ENCODE measurements at places on chromosomes 7 and 10.

DNA sequence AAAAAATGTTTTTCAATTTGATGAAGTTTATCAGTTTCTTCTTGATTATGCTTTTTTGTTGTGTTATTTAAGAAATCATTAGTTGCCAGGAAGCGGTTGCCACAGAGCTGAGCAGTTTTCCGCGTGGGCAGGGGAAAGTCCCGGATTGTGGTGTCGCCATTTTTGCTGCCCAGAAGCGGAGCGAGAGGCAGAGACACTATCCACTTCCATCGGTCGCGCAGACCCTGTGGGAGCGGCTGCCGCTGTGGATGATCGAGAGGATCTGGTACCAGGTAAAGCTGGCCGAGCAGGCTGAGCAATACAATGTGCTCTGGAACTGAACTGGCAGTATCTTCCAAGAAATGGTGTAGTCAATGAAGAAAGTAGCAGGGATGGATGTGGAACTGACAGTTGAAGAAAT lies 119.8 kb downstream of the ZNF736 start:
- DNase-seq = no peak

DNA sequence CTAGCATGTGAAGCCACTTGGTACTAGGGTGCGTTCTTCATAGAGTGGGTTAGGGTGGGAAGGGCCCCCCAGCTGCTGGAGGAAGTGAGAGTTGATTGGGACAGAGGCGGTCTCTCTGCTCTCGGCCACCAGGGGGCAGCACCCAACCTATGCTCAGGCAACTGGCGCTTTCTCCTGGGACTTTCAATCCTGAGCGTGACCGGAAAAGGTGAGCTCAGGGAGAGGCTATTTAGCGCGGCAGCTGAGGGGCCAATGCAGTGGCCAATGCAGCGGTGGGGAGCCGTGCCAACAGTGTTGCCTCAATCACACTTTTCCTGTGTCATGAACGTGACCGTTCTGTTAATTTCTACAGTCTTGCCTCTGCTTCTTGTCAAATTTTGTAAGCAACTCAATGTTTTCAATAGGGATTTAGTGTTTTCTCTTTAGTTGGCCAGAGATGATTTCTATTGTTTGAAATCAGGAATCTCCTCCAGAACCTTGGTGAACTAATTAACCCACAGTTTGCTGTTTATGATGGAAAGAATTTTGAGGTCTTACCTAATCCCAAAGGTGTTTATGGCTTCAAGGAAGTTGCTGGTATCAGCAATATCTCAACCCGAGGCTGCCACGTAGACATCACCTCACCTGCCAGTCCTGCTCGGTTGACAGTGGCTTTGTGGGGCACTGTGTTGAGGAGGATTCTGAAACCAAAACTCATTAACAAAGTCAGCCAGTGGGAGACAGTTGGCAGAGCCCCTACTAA lies 67.9 kb upstream of the PDZD8 start:
- peak; percentile 52 for DNase-seq

DNA sequence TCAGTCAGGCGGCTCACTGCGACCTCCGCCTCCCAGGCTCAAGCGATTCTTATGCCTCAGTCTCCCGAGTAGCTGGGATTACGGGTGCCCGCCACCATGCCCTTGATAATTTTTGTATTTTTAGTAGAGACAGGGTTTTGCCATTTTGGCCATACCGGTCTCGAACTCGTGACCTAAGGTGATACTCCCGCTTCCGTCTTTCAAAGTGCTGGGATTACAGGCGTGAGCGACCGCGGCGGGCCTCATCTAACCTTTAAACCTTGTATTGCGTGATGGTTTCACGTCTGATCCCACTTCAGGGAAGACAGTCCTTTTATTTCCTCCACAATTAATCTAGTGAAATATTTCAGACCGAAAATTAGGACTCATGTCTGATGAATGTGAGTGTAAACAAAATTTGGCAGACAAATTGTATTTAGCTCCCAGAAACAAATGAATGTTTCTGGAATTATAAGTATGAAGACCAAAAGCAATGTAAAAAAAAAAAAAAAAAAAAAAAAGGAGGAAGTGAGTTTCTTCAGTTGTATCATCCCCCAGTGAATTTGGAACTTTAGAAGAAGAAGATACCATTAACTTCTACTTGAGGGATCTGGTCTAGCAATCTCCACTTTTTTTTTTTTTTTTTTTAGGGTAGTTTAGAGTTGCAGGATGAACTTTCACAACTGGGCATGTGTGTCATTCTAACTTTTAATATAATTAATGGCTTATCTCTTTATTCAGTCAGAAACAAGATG lies 1.6 kb downstream of the NUP42 start:
- no peak for DNase-seq

DNA sequence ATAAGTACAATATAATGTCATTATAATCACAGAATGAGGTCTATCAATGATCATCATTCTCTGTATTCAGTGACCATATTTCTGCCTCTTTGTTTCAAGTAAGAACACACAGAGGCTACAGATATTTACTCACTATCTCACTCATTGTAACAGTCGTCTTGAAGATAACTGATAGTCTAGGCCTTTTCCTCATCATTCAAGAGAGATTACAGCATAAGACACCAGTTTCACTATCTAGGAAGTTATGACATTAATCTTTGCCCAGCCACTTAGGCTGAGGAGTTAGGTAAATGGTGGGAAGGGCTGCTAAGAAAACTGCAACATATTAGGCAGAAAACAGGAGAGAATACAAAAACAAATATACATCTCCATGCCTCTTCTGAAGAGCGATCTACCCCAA lies 125.3 kb downstream of the CHCHD3 start:
- DNase-seq = no peak

DNA sequence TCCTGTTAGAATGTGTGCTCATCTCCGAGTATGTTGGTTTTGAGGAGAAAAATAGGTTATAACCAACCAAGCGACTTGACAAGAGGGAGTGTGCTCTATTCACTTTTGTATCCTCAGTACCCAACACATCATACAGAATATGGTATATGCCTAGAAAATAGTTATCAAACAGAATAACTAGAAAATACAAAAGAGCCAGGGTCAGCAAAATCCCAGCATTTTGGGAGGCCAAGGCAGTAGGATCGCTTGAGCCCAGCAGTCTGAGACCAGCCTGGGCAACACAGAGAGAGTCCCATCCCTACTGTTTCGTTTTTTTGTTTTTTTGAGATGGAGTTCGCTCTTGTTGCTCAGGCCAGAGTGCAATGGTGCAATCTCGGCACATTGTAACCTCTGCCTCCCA lies 257.9 kb downstream of the PARD3 start:
- no peak for DNase-seq

- no peak for DNase-seq
These were observed 5.8 kb downstream of the CLCN1 start for GRCh38 chr7:143321734-143322133.

- no peak for DNase-seq
These were observed 171.9 kb downstream of the GRID1 start for GRCh38 chr10:86194684-86195083.

DNA sequence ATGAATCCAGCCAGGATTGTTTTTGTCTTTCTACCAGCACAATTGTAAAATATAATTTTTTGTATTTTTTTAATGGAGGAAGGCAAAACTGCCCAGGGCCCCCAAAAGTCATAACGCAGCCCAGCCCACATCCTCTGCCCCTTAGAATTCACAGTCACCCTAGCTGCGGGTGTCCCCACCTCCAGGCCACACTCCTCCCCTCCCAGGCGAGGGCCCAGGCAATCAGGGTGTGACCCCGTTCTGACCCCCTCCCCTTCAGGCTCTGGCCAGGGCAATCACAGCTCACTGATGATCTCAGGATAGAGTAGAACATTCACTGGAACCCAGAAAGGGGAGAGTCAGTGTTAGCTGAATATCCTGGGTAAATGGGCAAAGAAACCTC lies 92.0 kb upstream of the MACROH2A2 start:
- DNase-seq = no peak

GRCh38 chr7:15801551-15801950 lies 115.1 kb upstream of the MEOX2 start:
- DNase-seq = no peak

DNA sequence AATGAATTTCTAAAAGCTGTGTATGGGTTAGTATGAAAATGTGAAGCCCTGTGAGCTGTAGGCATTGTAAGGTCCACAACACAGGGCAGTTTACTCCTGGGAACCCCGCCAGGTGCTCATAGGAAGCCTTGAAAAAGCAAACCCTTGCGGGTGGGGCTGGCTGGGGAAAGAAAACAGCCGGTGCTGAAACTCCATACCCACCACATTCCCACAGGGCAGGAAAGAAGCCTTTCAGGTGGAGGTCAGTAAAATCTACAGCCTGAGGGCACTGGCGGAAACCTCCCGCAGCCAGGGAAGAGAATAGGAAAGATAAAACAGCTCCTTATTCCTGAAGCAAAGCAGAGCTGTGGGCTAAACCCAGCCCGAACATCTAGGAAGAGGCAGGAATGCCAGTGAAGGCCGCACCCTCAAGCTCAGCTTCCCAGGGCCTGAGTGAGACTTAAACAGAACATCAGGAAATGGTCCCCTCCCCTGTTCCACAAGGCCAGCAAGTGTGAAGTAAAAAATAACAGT lies 34.7 kb downstream of the PODXL start:
- no peak for DNase-seq

DNA sequence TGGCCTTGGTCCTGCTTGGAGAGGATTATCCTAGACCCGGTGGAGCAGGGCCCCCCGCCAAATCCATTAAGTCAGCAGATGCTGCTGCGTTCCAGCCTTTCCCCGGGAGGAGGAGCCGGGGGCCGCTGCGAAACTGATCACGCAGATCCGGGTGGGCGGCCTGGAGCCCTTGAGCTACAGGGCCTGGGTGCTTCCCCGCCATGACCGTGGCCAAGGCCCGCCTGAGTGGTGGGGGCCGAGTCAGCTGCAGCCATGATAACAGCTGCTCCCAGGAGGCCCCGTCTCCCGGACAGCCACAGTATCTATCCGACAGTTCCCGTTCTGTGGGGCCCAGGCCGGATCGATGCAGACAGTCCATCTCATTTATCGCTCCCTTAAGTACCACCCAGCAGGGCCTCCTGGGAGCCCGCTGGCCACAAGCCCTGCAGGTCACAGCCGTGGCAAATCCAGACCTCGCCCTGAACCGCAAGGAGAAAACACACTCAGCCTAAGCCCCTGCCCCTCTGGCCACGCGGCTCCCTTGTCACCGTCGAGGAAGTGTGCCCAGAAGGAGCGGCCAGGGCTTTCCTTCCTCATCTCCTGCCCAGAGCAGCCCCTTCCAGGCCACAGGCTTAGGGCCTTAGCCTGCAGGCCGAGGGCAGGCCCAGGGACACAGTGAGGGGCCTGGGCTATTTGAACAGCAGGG lies 34.4 kb upstream of the SLC29A4 start:
- DNase-seq = no peak

- peak; percentile 69 for DNase-seq
These were observed 792 bp downstream of the ZNF746 start for GRCh38 chr7:149496642-149497391.

DNA sequence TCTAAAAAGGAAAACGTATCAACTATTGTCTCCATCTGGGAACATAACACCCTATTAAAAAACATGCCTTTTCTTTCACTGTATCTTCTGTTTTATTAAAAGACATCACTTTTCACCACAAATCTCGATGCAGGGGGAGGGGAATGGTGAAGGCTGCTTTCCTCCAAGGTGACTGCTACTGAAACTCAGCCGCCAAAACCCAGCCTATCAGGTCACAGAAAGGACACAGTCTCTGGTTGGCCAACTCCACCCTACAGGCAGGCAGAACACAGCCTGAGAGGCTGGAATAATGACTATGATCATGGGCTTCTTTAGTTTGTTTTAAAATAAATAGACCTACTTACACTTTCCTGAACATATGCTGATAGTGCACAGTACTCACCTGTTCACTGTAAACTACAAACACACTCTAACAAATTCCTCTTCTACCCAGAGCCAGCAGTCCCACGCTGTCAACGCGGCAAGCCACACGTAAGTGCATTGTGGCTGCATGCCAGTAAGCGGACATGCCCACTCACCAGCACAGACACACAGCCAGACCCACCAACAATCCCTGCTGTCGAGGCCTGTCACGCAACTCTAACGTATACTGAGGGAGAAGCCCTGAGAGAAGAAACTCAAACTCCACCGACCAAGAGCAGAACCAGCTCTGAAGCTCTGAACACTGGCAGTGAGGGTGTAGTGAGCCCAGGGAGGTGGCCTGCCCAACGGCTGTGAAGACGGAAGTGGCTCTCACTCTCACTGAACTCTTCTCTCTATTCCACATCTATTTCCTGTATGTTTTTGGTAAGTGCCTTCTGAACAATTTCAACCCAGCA lies 41.8 kb downstream of the NCAPG2 start:
- DNase-seq = no peak

DNA sequence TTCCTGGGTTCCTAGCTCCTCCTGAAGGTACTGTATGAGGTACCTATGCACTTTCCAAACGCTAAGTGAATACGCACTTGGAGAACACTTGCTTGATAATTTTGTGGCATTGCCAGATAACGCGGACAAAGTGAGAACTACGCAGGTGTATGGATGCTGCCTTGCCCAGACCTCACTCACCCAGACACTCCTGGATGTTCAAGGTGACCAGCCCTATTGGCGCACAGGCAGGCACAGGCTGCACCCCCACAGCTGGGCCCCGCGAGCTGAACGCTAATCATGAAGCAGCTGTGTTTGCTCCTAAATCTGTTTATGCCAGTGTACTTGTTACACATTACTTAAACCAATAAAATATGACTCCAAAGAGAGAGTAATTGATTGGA lies 27.3 kb downstream of the DIP2C start:
- no peak for DNase-seq

DNA sequence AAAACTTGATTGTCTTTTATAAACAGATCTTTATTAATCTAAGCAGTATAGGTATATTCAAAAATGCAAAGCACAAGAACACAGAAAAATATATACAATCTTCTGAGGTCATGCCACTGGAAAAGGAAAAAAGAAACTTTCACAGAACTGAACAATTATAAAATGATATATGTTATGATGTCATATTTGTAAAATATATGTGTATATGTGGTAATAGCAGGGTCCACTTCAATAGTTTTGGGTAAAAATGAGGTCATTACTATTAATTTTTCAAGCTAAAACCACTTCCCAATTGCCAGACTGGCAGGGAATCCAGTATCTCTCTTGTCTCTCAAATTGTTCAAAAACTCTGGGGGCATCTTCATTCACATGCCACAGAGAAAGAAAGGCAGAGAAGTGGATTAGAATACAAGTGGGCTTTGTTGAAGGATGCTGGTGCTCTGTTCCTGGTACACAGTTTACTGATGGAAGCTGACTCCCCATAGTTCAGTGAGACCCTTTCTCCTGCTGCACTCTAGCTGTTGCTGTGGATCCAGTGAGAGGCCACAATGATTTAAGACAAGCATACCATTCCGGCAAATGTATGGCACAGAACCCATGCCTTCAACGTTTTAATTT lies 19.7 kb downstream of the CTNNA3 start:
- DNase-seq = no peak

DNA sequence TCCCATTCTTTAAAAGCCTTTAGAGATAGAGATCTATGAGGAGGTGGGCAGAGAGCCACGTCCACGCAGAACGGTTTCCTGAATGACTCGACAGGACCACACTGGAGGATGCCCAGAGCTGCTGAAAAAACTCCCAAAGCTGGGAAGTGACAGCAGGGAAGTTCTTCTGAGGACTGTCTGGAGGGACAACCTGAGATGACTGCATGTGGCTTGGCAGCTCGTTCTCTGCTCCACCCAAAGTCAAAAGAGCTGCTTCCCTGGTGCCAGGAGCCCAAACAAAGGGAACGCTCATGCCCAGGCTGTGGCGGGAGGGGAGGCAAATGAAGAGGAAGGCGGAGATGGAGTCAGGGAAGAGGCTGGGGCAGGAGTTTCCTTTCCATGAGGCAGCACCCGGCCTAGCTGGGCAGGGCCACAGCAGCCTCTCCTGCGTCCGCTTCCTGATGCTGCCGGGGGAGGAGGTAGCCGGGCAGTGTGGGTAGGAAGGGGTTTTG lies 95.4 kb downstream of the CCDC3 start:
- DNase-seq = no peak

- no peak for DNase-seq
These were observed 219.6 kb downstream of the ARHGAP12 start for GRCh38 chr10:31709028-31709427.

GRCh38 chr7:127704211-127704610 lies 52.2 kb downstream of the SND1 start:
- DNase-seq = no peak

All from activated T-cell treated with anti-CD3 and anti-CD28 coated beads, Interleukin-2, amount 50 U/mL, for 72 hours (primary cell).